ENCODE measurements at places on chromosomes 11 and 22.
A peak's percentile ranks its signal among the peaks of the same experiment; 100 is the strongest.

GRCh38 chr22:35596821-35597220 is 20.3 kb downstream of the MB start:
- no peak for DNase-seq

- DNase-seq = no peak
Observed at GRCh38 chr11:21866781-21867180, 326.1 kb upstream of the ANO5 start.

DNA sequence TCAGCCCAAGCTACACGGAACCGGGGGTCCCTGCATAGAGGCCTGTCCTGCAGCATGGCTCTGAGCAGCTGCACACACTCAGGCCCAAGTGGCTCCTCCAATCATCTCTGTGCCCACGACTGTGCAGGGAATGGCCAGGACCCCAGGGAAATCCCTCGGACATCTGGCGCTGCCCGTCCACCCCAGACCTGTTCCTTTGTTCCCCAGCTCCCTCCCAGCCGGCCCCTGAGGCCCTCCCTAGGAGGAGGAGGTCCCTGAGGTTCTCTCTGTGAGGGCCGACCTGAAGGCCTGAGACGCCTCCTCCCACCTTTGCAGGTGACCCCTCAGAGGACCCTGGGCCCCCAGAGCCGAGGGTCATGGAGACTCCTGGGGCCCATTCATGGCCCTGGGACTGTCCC is 1.1 kb downstream of the MLC1 start:
- DNase-seq = no peak

DNA sequence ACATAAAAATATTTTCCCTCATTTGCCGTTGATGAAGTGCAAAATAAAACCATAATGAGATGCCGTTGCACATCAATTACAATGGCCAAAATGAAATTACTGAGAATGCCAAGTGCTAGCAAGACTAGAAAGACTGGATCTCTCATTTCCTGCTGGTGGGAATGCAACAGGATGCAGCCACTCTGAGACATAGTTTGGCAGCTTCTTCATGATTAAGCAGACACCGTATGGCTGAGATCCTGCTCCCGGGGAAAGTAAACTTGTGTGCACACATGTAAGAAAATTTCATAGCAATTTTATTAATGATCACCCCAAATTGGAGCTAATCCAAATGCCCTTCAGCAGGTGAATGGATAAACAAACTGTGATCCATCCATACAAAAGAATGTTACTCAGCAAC is 1013.2 kb downstream of the TBC1D22A start:
- no peak for DNase-seq

GRCh38 chr11:113554526-113554925 is 79.3 kb upstream of the DRD2 start:
- DNase-seq = no peak

DNA sequence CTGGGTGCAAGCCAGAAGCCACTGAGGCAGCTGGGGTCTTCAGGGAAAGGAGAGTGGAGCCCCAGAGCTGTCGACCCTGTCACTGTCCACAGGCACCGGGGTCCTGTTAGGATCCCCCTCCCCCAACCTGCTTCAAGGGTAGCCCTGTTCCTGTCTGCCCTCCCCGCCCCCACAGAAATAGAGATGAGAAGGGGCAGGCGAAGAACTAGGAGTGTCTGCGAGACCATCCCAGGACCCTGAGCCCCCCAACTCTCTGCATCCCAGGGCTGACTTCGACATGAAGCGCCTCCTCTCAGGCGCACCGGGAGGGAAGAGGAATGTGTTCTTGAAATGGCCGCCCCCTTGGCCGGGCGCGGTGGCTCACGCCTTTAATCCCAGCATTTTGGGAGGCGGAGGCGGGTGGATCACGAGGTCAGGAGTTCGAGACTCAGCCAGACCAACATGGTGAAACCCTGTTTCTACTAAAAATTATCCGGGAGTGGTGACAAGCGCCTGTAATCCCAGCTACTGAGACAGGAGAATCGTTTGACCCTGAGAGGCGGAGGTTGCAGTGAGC is 607 bp upstream of the ZNF70 start:
- DNase-seq = peak; percentile 13

DNA sequence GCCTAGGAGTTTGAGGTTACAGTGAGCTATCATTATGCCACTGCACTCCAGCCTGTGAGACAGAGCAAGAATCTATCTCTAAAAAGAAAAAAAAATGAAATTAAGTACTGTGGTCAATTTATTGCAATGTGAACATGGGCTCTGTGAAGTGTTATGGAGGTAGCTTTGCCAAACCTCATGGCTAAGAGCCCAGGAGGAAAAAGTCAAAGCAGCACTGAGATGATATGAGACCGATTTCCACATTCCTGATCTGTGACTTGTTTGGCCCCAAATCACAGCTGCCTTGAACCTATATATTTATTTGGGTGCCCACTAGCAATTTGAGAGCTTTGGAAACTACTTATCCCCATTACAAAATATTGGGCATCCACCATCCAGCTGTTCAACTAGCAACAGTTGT is 29.8 kb upstream of the TMEM135 start:
- DNase-seq = no peak

All from NCI-H510A treated with DMSO at 0.1 percent for 48 hours (cell line).